ENCODE measurements at places on chromosomes 12 and 14.

GRCh38 chr12:122726080-122726558 is 4.5 kb downstream of the HCAR1 start:
- DNase-seq: no peak

GRCh38 chr14:56268673-56269072 is 150.5 kb downstream of the PELI2 start:
- DNase-seq: no peak

DNA sequence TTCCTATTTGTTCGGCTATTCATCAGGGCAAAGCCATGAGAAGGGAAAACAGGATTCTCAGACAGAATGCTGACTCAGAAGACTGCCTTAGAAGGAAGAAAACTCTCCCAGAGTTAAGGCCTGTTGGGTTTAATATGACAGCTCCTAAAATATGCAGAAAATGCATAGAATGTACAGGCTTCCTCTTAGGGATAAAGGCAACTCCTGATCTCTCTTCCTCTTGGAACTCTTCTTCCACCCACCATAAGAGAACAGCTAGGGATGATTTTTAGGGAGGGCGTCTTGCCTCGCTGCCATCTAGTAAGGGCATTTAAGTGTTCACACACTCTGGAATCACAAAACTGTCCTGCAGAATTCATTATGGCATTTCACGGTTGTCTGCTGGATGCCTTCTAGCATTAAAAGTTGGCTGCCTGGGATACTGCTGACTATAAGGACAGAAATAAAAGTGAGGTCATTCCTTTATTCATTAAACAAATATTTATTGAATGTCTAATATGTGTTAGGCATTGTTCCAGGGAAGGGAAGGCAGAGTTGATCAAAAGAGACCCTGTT is 73.7 kb downstream of the DCAF5 start:
- DNase-seq: no peak

DNA sequence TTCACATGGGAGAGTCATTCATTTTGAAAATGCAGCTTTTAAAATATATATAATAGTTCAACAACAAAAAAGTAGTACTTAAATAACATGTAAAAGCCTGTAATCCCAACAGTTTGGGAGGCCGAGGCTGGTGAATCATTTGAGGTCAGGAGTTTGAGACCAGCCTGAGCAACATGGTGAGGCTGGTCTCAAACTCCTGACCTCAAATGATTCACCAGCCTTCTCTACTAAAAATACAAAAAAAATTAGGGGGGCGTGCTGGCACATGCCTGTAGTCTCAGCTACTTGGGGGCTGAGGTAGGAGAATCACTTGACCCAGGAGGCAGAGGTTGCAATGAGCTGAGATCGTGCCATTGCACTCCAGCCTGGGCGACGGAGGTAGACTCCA is 256.3 kb upstream of the RGS6 start:
- no peak for DNase-seq

- no peak for DNase-seq
Measured at GRCh38 chr12:124827588-124828184, 36.0 kb downstream of the SCARB1 start.

DNA sequence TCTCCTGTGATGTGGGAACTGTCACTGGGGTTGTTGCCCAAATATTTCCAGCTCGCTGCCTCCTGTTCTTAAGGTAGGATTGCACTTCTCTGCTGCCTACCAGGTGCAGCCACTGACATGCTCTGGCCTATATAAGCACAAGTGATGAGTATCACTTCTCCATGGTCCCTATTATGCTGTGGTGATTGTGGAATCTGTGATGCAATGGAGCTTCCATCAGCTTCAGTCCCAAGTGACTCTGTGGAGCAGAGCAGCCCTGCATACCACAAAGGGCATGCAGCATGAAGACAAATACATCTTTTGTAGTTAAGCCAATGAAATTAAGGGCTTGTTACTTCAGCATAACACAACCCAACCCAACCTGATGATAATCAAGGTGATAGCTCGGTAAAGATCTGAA is 43.5 kb downstream of the CKAP4 start:
- no peak for DNase-seq

GRCh38 chr12:32134101-32134888 is 27.6 kb downstream of the BICD1 start:
- no peak for DNase-seq

- DNase-seq: no peak
Measured at GRCh38 chr14:63046339-63047268, 1.3 kb upstream of the KCNH5 start.

- DNase-seq: no peak
Measured at GRCh38 chr12:103469719-103470118, 26.0 kb downstream of the C12orf42 start.

GRCh38 chr12:32921397-32921796 is 24.8 kb upstream of the PKP2 start:
- no peak for DNase-seq

GRCh38 chr12:53430116-53430515 is 6.5 kb downstream of the AMHR2 start:
- DNase-seq: no peak

DNA sequence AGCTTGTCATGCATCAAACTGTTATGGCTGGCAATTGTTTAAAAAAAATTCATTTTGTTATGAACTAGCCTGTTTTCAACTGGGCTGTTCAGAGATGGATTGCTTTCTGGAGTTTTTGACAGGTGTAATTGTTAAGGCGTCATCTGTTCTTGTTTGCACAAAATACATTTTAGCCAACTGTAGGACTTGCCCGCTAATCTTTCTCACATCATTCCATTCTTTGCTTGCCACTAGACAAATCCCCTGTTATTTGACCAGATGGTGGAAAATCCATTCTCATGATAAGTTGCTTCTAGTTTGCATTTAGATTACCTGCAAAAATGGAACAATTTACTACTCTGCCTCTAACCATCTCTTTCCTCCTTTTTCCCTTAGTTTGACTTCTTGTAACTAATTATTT is 114.3 kb downstream of the NPAS3 start:
- DNase-seq: no peak

DNA sequence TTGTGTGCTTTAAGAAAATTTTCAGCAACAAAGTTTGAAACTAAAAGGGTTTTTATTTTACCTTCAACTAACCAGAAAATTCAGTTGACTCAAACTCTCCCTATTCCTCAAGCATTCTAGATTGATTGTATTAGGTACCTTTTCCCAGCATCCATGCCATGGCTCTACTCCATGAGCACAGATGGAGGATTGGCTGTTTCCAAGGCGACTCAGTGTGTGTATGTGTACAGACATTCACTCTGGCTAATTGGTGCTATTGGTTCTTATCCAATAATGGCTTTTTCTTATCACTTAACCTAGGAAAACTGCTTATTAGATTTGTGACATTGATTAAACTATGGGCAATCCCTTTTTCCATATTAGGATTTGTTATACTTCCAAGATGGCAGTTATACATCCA is 202.6 kb downstream of the ANO6 start:
- no peak for DNase-seq

DNA sequence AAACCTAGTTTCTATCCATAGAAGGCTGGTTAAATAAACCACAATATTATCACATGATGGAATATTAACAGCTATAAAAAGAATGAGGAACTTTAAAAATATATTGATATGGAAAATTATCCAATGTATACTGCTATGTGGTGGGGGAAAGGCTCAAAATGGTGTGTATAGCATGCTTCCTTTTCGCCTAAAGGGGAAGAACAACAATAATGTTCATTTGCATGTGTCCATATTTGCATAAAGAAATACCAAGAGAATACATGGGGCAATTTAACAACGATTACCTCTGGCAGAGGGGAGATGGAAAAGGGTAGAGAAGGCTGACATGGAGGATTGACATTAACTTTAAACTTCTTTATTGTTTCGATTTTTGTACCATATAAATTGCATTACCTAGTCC is 121.3 kb upstream of the PARP11 start:
- no peak for DNase-seq

DNA sequence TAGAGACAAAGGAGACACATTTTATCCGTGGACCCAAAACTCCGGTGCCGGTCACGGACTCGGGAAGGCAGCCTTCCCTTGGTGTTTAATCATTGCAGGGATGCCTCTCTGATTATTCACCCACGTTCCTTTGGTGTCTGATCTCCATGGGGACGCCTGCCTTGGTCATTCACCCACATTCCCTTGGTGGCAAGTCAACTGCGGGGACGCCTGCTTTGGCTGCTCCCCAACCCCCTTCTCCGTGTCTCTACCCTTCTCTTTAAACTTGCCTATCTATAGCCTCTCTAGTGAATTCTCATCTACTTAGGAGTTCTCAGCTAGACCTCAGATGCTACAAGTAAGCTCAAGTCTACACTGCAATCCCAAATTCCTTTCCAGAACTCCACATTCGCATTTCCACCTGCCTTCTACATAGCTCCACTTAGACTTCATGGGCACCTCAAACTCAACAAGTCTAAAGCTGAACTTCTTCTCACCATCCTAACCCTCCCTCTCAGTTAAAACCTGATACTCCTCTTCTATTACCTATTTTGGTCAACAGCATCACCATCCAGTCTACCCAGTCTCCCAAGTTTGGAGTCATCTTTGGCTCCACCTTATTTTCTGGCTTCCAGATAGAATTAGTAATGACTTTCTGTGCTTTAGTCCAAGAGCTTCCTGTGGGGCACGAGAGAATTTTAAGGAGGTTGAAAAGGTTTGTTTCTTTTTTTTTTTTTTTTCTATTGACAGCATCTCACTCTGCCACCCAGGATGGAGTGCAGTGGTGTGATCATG is 14.4 kb downstream of the SPTLC2 start:
- DNase-seq: no peak

- DNase-seq: no peak
Measured at GRCh38 chr12:19186722-19187661, 57.5 kb downstream of the PLEKHA5 start.

DNA sequence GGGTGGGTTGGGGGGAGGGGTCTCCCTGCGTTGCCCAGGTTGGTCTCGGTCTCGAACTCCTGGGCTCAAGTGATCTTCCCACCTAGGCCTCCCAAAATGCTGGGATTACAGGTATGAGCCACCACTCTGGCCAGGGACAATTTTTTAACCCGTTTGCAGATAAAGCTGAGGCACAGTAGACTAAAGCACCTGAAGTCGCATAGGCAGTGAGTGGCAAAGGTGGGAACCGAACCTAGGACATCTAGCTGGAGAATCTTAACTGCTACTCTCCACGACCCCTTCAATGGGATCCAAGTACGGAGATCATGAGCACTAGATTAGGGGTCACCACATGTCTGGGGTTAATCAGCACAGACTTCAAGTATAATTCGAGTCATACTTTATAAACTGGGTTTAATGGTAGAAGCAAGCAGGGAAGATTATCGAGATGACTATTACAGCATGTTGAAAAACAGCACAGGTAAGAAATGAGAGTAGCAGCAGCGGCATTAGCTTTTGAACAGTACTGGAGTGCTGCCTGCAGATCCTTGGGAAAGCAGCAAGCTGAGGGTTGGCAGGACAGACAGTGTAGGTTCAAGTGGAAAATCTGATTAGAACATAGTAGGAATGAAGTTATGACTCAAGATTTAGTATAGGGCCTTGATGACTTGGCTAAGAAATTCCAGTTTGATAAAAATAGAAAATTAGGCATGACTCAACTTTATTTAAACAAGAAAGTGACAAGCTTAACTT is 23.9 kb downstream of the NID2 start:
- DNase-seq: no peak

DNA sequence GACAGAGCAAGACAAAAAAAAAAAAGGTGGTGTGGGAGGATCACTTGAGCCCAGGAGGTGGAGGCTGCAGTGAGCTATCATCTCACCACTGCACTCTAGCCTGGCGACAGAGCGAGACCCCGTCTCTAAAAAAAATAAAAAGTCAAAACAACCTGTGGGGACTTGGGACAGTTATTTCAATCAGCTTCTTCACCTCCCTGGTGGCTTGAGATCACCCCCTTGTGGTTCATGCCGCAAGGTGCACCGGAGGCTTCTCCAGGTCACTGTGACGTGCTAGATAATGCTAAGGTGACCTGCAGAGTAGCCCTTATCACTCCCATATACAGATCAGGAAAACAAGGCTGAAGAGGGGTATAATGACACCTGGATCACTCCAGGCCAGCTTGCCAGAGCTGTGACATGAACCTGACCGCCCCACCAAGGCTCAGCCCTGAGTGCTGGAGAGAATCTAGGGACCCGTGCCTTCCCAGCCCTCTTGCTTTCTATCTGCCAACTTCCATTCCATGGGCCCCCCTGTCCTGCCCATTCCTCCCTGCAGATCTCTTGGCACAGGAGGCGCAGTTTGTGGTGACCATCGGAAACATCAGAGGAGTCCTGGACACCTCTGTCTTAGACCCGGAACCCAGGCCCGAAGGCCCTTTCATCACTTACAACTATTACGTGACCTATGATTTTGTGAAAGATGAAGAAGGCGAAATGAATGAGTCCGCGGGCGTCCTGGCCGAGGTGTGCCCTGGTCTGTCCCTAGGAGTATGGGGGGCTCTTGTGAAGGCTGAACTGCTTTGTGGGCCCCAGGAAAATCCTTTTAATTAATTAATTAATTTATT is 8.1 kb downstream of the LRRC43 start:
- no peak for DNase-seq

- DNase-seq: no peak
Measured at GRCh38 chr12:105705235-105705634, 374.7 kb downstream of the C12orf75 start.

GRCh38 chr12:12428047-12428446 is 71.2 kb downstream of the BORCS5 start:
- DNase-seq: no peak

DNA sequence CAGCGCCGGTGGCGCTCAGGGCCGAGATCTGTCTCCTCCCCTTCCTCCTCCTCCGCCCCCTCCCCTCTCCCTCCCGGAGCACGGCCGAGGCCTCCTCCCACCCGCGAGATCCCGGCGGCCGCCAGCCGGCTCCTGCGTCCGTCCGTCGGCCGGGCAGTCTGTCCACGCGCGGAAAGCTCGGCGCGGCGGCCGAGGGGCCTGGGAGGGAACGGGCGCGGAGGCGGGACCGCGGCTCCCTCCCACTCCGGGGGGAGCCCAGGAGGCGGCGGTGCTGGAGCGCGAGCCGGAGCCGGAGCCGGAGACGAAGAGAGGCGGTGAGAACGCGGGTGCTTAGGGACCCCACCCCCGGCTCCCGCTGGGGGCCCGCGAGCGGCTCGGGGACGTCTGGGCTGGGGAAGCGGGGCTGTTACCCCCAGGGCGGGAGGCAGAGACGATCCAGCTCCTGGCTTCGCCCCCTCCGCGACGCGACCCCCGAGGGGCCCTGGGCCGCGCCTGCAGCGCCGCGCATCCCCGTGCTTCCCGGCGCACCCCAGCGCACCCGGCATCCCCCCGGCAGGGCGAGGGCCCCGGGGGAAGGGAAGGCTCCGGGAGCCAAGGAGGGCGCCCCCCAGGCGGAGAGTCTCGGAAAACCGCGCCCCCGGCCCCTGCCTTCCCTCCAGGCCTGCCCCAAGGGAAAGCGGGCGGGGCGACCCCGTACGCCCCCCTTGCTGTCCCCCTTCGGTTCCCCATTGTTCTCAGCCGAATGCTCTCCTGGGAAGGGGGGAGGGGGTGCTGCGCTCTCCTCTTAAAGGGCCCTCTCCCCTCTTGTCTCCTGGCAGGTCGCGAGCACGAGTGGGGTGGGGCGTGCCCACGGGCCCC is at the start of gene DTX1:
Gene DTX1, plus strand, starts transcription at position 100 of the 858 bp plus-strand sequence. CDS start 1,463 bp downstream, outside the sequence.
- no peak for DNase-seq

DNA sequence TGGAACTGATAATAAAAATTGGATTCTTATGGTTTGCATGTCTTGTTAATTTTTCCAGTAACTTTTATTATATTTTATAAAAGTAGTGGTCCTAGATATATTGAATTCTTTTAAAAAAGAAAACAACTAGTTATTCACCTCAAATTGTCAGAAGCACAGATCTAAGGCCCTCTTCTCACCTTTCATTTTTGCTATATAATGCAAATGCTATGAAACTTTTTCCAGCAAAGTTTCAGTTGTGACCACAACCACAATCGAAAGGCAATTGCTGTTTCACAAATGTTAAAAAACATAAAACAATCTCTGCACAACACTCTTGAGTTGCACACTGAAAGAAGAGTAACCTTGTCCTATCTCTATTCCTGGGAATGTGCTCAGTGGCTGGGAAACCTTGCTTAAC is 479.8 kb upstream of the FLRT2 start:
- no peak for DNase-seq

Data from mesothelial cell of epicardium (in vitro differentiated cells).